ENCODE measurements at places on chromosomes 4 and X. TPM values are rescaled to one million over a fixed set of nuclear protein-coding genes. Genes with fewer than 3 reads are reported as not detected.

CTAG2 gene
- total RNA-seq: not detected

DNA sequence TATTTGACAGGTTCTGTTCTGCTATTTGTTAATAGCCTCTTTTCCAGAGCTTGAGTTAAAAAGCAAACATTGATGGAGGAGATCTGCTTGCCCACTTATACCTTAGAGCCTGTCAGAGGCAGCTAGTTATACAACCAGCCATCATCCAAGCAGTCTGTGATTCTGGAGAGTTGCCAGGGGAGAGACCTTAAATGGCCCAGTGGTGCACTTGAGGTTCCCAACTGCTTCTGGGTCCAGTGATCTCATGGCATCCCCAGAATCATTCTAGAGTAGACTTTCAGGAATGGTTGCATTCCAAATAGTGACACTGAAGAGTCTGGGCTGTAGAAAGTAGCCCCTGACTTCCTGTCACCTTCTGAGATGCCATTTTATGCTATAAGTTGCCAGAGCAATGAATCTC, 160.7 kb downstream of the FHIP1A start:
- no peak for DNase-seq
- H3K36me3 ChIP-seq: no peaks in the 10 kb centered on the region
- no peak overlapping the region for H3K4me3 ChIP-seq
- no peaks in the 10 kb centered on the region for H3K4me1 ChIP-seq
- H3K27me3 ChIP-seq: no peaks in the 10 kb centered on the region

DNA sequence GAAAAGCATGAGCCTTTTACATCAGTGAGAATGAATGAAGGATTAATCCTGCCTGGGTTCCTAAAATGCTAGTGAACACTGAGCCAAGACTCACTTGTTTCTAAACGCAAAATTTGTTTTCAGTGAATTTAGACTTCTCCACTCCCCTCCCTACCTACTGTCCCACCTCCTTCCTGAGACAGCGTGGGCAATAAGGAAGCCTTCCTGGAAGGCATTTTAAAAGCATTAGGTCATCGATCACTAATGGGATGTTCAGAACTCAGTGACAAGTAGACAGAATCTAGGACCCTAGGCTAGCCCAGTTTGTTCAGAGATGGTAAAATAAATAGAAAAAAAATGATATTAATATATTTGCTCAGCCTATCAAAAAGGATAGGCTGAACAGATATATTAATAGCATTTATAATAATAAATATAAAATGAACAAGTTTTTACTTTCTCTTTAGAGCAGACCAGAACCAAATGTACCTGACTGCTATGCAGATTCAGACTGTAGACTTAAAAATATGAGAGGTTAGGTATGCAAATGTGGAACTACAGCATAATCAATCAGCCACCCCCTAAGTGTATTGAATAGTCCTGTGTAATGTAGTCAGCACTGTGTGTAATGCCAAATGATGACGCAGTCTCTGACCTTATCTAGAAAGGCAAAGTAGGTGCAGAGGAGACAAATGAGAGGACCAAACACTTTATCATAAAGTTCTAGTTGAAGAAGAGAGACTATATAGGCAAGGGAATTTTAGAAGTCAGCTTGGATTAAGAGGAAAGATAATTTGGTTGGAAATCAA, 331.1 kb downstream of the GPAT3 start:
- no peaks in the 10 kb centered on the region for H3K27me3 ChIP-seq
- DNase-seq: no peak
- H3K27ac ChIP-seq: no peak overlapping the region
- no peaks in the 10 kb centered on the region for H3K4me1 ChIP-seq
- H3K4me3 ChIP-seq: no peak overlapping the region
- H3K36me3 ChIP-seq: no peaks in the 10 kb centered on the region

DNA sequence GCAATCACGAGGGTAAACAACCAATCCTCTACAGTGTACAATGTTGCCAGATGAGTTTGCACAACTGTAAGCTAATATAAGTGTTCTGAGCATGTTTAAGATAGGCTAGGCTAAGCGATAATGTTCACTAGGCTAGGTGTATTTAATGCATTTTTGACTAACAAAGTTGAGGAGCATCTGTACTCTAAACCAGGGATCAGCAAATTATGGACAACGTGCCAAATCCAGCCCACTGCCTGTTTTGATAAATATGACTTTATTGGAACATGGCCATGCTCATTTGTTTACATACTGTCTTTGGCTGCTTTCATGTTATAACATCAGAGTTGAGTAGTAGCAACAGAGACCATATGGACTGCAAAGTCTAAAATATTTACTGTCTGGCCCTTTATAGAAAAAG, 46.3 kb upstream of the ARHGEF6 start:
- no peak overlapping the region for H3K27ac ChIP-seq
- H3K36me3 ChIP-seq: no peaks in the 10 kb centered on the region
- DNase-seq: no peak
- H3K4me1 ChIP-seq: no peaks in the 10 kb centered on the region
- H3K4me3 ChIP-seq: no peak overlapping the region

DNA sequence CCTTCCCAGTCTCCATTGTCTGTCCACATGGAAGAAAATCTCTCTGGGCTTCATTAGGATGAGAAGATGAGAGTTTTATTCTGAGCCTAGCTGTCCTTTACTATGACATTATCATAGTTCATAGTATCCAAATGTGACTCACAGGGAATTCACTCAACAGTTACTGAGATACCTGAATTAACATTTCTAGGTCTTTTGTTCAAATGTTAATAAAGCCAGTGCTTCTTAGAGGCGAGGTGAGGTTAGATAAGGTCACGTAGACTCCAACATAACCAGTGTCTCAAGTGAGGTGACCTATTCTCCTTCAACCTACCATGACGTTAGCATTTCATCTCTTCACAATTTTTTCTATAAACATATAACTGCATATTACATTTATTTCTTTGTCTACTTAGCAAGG, 67.2 kb downstream of the PALLD start:
- no peak overlapping the region for H3K27ac ChIP-seq
- no peak for DNase-seq
- peaks cover 18% of the 10 kb centered on the region for H3K4me1 ChIP-seq
- no peaks in the 10 kb centered on the region for H3K27me3 ChIP-seq
